ENCODE measurements at places on chromosomes 16 and 17.

GRCh38 chr16:89446136-89446974 is 44.0 kb downstream of the ANKRD11 start:
- DNase-seq: no peak

- peak; percentile 52 for DNase-seq
These were observed 2.9 kb downstream of the CTRL start for GRCh38 chr16:67928561-67929364.

DNA sequence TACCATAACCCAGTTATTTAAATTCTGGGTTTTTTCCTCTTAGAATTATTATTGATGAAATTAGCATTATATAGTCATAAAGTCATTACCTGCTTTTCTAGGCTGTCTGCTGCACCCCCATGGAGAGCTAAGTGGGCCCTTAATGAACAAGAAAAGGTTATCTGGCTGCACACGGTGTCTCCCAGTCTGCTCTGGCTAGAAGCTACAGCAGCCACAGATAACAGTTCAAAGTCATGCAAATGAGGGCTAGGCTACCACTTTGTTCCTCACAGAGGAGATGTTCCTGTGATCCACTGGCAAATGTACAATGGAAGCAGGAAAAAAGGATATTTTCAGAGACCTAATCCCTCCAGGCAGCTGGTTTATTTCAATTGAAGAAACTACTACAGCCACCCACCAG is 112.1 kb downstream of the SNX11 start:
- DNase-seq: no peak

DNA sequence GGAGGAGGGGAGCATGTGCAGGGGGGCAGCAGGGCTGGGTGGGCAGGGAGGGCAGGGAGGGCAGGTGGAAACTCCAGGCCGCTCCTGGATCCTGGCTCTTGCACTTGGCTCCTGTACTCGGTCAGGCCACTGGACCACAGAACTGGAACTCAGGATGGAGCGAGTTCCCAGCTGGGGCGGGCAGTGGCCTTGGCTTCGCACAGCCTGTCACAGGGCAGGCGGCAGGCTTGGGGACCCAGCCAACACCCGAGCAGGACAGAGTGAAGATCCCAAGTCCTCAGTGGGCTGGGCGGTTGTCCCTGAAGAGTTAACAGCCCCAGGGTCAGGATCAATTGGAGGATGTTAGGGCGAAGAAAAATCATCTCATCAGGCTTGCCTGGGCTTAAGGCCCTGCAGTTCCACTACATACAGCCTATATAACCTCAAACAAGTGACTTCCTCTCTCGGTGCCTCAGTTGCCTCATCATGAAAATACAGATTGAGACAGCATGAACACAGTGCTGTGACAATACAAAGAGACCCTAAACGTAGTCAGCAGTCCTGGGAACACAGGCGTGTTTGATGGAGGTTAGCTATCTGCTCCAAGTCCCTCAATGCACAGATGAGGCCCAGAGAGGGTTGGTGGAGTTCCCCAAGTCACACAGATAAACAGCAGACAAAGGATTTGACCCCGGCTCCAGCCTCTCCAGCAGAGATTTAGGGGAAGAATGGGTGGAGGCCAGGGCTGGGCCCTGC is 21.9 kb downstream of the ZNF423 start:
- no peak for DNase-seq

DNA sequence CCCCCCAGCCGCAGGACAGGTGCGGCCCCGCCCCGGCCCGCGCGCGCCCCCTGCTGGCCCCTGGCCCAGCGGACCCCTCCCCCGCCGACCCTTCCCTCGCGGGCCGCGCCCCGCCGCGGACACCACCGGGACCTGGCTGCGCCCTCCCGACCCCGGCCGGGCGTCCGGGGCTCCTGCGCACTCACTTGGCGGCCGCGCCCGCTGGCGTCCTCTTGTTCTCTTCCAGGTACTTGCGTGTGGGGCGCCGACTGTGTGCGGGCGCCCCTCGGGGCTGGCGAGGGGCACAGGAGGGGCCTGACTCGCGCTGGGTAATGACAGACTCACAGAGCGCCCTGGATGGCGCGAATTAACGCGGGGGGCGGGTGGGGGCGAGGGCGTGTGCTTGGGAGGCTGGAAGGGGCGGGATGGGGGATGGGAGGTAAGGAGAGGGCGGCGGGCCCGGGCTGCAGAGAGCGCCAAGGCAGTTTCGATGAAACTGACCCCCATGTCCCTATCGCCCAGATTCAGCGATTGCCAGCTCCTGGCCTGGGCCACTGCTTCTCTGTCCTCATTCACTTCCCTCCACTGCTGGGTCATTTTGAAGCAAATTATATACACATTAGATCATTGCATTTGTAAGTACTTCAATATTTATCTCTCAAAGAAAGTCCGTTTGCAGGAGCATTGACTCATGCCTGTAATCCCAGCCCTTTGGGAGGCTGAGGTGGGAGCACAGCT is 445 bp upstream of the DBNDD1 start:
- DNase-seq: peak; percentile 69

DNA sequence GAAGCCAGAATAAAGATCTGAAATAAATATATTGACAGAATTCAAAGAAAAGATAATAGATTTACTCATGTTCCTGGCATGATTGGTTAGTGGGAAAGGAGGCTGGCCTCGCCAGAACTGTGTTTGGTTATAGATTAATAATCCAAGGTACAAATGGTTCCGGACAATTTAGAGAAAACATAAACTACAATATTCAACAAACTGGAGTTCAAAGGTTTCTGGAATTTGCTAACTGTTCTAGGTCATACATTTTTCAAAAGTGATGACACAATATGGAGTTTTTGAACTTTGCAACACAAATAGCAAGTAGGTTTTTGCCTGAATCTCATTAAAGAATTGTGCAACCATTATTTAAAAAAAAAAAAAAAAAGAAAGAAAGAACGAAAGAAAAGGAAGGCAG is 251.7 kb upstream of the SALL1 start:
- DNase-seq: peak; percentile 88

- DNase-seq: no peak
These were observed 57.7 kb downstream of the TBC1D16 start for GRCh38 chr17:79977708-79978547.

GRCh38 chr16:82504836-82505235 is 121.9 kb upstream of the CDH13 start:
- DNase-seq: no peak

GRCh38 chr17:792277-792676 is 10.1 kb downstream of the MRM3 start:
- peak; percentile 27 for DNase-seq

DNA sequence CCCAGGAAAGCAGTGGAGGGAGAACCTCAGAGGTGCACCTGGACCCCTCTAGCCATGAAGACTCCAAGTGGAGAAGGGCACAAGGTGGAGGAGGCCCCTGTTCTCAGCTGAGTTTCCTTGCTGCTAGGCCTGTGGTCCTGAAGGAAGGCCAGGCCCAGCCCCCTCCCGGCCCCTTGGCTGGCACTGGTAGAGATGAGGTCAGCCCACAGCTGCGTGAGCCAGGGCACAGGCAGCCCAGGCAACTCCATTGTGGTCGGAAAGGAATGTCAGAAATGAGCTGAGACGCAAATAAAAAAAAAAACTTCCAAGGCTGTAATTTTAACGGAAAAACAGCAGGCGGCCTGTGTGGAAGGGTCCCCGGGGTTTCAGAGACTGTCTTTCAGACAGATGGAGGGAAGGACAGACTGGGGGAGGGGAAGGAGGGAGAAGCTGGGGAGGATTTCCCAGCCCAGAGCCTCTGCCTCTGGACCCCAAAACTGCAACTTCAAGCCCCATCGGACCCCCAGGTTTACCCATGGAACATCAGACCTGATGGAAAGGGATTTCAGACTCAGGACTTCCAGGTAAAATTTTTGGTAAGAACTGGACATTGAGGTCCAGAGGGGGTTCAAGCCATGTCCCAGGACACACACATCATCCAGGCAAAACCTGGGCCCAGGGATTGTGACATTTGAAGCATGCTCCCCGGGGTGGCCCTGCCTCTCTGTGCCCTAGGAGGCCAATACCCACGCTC is 25.6 kb upstream of the MRPS23 start:
- peak; percentile 97 for DNase-seq

GRCh38 chr17:44912763-44913544 is 2.3 kb downstream of the GFAP start:
- DNase-seq: no peak

DNA sequence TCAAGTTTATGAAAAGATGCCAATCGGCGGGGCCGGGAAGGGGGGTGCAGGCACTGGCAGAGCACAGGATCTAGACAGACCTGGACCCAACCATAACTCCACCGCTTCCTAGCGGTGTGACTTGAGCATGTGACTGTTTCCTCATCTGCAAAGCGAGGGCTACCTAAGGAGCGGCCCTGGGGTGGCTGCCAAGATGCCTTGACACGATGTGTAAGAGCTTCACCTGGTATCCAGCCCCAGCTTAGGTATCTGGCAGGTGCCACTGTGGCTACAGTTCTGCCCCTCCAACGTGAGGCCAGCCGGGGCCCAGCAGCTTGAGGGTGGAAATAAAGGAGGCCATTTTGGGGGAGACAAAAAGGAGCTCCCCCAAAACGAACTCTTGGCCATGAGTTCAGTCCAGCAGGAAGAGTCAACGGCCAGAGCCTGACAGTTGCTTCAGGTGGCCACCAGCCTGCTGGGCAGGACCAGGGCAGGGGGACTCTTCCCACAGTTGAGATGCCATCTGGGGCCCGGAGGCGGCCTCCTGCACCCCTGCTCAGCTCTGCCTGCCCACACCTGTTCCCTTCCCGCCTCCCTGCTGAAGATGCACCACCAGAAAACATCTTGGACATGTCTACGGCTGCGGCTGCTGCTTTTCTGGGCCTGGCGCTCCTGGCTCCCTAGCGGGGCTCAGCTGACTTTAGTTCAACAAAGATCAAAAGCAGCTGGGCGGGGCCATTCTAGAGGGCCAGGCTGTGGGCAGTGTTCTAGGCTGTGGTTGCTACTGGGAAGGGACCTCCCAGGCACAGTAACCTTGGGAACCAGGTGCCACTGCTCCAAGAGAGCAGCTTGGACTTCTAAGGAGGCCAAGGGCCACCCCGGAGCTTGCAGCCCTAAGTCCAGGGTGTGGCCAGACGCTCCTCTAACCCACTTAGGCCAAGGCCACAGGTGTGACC is 3.4 kb upstream of the MTSS2 start:
- no peak for DNase-seq

- DNase-seq: no peak
These were observed 5.5 kb downstream of the TMEM204 start for GRCh38 chr16:1538804-1539520.

DNA sequence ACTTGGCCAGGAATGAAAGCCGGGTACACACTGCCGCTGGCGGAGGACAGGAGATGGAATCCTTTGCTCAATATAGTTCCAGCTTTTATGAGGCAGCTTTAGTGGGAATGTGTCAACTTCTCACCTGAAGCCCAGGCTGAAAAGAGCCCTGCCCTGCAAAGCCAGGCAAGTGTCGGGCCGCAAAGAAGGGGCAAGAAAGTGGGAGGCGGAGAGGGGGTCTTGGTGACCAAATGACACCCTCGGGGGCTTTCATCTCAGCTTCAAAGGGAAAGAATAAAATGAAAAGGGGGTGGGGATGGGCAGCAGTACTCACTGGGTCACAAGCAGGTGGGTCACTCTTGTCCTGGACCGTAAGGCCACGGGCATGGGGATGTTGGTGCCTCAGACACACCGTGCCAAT is 62.9 kb downstream of the C16orf95 start:
- DNase-seq: no peak

DNA sequence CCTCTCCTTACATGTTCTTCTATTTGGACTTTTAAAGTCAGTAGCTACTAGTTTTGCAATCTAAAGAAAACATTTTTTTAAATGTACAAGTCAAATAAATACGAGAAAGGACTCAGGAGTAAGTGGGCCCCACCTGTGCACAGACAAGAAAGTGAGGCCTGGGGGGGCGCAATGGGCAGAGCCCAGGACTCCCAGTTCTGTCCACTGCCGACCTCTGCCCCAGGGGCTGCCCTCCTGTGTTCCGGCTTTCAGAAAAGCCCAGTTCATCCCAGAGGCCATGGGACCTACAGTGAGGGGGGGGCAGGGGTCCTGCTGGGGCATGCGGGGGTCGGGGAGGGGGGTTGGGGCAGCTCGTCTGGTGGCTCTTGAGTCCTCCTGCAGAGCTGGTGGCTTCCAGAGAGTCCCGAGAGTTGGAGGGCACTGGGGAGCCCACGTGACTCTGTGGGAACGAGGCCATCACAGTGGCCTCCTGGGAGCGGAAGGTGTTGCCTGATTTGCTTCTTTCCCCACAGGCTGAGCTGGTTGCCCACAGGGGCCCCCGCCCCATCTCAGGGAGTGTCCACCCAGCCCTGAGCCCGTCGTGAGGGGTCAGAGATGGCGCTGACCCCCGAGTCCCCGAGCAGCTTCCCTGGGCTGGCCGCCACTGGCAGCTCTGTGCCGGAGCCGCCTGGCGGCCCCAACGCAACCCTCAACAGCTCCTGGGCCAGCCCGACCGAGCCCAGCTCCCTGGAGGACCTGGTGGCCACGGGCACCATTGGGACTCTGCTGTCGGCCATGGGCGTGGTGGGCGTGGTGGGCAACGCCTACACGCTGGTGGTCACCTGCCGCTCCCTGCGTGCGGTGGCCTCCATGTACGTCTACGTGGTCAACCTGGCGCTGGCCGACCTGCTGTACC is 2.4 kb downstream of the UTS2R start:
- DNase-seq: no peak

DNA sequence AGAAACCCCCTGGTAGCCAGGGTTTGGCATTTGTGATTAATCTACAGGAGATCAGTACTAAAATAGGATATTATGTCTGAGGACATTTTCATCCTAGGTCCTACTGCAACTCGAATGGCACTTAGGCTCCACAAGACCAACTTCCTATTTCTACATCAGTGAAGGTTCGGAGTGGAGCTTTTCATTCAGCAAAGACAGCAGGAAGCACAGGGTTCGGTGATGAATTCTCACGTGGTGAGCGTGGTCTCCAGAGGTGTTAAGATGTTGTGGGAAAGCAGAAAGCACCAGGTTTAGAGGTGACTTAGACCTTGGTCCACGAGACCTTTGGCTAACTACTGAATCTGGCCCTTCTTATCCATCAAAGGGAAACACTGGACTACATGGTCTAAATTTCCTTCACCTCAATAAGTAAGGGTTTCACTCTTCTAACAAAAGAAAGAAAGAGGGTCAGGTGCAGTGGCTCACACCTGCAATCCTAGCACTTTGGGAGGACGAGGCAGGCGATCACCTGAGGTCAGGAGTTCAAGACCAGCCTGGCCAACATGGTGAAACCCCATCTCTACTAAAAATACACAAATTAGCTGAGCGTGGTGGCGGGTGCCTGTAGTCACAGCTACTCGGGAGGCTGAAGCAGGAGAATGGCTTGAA is 13.9 kb upstream of the HELZ start:
- DNase-seq: no peak

DNA sequence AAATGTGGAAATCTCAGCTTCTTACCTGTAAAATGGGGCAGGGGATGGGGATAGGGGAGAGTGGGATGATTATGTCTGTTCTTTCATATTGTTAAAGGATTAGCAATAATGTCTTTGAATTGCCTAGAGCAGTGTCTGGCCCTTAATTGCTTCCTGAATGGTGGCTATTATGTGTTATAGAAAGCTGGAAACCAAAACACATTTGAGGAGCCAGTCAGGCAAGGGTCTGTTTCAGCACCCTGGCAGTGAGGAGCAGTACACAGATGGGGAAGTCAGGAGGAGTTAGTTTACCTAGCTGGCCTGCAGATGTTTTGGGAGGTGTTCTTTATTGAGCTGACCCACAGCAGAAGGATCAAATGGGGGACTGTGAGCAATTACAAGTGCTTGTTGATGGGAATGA is 63.0 kb downstream of the NUP93 start:
- DNase-seq: no peak

- DNase-seq: no peak
These were observed 488 bp downstream of the SPSB3 start for GRCh38 chr16:1781758-1782407.

Data from fibroblast of mammary gland (primary cell).